Stimulated activated naive B cell treated with anti-CD40 and anti-IgM and Interleukin-4, amounts not matched to agents 10 μg/mL and 1 μg/mL and 100 μg/mL, for 72 hours (primary cell): ENCODE measurements at places on chromosomes 2 and 18.

DNA sequence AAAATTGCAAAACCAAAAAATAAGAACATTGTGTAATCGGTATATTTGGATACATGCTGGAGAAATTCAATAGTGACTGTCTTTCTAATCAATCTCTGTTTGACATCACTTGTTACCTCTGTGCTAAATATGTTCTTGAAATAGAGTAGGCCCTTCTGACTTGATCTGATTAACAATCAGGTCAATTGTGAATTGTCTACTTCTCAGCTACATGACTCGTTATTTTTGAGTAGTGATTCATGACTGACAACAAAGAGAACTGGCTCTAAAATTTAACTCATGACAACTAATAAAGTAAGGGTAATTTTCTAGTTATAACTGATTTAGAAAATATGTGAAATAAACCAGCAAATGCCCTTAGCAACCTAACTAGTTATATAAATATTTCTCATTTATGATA lies 312.1 kb downstream of the TMX3 start:
- DNase-seq, result no peak

GRCh38 chr2:7672027-7672684 lies 754.9 kb downstream of the RNF144A start:
- DNase-seq, result no peak

- DNase-seq, result no peak
Measured at GRCh38 chr18:10062302-10063300, 148.8 kb downstream of the VAPA start.

GRCh38 chr18:44541781-44542180 lies 138.9 kb upstream of the SETBP1 start:
- DNase-seq, result no peak

- DNase-seq, result no peak
Measured at GRCh38 chr2:160479269-160479668, 14.3 kb downstream of the RBMS1 start.

DNA sequence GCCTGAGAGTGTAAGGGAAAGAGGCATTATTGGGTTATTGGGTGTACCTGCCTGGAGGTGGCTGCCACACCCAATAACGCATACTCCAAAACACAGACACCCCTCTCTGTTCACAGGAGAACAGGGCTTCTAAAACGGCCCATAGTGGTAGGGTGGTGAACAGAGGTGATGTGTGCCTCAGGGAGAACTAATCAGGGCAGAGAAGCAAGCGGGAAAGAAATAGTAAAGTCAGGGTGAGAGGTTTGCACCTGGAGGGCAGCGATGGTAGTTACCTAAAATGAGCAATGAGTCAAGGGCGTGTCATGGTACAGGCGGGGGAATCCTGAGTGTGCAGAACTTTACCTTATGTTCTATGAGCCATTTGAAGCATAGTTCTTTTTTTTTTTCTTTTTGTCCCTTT lies 21.6 kb upstream of the VPS4B start:
- no peak for DNase-seq

- no peak for DNase-seq
Measured at GRCh38 chr2:132941296-132942020, 271.5 kb upstream of the LYPD1 start.
